ENCODE measurements at places on chromosomes 3 and 15.

- no peak for DNase-seq
These were observed 16.5 kb downstream of the ZXDC start for GRCh38 chr3:126459111-126459762.

GRCh38 chr3:72485641-72486040, 362.6 kb downstream of the SHQ1 start:
- no peak for DNase-seq

DNA sequence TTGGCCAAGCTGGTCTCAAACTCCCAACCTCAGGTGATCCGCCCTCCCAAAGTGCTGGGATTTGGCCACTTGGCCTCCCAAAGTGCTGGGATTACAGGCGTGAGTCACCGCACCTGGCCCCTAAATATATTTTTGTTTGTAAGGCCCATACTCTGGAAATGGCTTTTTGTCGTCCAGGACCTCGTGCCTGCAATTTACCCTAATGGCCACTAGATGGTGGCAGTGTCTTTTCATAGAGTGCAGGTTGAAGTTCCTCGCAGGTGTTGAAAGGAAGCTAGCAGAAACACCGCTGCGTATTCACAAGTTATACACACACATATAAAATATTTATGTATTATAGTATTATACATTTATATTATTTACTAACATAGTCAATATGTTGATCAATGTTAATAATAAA, 97.2 kb downstream of the LRTM1 start:
- DNase-seq, result no peak

DNA sequence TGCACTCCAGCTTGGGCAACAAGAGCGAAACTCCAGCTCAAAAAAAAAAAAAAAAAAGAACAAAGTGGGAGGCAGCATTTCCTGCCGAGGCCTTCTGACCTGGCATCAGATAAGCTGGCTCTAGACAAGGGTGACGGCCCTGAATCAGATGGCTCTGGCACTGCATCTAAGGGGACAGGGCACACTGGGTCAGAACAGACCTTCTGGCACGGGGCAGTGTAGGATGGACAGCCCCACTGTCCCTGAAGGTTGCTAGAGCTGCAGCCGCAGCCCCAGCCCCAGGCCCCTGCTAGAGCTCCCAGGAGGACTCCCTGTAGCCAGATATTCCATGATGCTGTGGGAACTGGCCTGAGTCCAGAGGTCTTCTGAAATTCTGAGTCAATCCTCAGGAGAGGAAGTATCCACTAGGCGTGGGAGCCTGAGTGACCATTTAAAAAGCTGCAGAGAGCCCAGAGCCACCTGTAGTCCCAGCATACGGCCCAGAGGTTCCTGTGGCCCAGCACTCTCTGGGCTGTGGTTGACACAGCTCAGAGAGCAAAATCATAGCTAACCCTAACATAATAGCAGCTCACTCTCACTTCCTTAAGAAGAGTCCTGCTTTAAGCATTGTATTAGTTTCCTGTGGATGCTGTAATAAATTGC, 69.2 kb upstream of the MFGE8 start:
- DNase-seq, result no peak

DNA sequence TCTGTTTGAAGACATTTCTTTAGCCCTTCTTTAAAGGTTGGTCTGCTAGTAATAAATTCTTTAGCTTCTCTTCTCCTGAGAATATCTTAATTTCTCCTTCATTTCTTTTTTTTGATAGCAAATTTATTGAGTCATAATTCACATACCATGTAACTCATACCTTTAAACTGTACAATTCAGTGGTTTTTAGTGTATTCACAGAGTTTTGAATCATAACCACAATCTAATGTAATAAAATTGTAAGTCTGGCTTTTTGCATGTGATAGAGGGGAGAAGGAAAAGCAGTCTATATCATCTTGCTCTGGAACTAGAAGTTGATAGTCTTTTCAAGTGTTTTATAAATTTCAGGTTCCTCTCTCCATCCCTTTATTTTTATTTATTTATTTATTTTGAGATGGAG, 81.3 kb downstream of the APBA2 start:
- no peak for DNase-seq

DNA sequence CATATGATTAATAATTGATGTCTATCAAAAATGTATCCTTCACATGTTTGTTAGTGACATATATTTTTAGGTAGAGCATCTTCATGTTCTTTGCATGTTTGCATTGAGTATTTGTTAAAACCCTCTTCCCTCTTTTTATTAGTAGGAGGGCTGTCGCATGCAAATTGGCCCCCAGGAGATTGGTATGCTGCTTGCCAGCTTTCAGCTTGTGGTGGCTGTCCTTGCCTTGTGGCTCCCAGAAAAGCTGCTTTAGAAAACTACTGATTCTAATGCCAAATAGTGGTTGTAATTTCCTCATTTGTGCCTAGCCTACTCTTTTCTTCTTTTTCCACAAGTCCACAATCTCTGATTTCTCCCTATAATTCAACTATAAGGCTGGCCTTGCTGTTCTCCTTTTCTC, 886.8 kb downstream of the VGLL3 start:
- DNase-seq, result no peak

All from NCI-H2081 (cell line).